HL-60 (cell line): ENCODE measurements at places on chromosomes 1 and 21.
A peak's percentile ranks its signal among the peaks of the same experiment; 100 is the strongest.

DNA sequence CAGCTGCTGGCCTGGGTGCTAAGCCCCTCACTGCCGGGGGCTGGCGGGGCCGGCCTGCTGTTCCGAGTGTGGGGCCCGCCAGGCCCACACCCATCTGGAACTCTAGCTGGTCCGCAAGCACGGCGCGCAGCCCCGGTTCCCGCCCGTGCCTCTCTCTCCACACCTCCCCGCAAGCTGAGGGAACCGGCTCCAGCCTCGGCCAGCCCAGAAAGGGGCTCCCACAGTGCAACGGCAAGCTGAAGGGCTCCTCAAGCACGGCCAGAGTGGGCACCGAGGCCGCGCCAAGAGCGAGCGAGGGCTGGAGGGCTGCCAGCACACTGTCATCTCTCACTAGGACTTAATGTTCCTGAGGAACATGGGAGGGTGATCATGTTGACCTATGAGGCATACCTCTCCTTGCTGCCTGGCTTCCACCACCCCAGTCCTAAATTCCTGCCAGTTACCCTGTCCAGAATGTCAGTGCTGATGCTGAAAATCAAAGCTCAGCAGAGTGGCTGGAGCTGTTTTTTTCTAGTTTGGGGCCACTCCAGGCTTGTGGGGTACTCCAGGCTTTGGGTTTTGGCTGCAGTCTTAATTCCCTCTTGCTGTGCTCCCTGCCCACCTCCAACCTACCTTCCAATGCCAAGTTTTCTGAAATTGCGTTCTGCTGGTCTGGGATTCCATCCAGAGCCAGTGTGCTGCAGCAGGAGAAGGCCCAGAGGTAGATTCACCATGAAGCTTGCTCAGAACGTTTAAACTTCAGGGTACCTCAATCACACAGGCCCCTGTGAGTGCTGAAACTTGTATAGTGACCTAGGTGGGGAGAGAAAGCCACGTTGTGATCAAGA, 44.2 kb upstream of the LPGAT1 start:
- DNase-seq, result no peak

GRCh38 chr1:108862017-108862610, 5.2 kb upstream of the AKNAD1 start:
- DNase-seq, result no peak

DNA sequence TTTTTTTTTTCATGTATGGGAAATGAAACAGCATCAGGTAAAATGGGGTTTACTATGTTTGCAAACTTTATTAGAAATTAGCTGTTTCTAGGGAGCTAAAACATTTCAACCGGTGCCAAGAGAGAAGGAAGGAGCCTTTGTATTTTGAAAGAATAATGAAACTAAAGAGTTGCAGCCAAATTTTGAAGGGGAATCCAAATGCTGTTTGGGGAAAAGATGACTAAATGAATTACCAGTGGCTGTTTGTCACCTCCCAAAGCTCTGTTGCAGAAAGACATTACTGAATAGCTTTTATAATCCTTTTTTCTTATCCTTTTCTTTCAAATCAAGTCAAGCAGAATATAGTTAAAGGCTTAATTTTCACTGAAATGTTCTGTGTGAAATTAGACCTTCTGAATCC, 591.3 kb upstream of the ADGRL2 start:
- no peak for DNase-seq

DNA sequence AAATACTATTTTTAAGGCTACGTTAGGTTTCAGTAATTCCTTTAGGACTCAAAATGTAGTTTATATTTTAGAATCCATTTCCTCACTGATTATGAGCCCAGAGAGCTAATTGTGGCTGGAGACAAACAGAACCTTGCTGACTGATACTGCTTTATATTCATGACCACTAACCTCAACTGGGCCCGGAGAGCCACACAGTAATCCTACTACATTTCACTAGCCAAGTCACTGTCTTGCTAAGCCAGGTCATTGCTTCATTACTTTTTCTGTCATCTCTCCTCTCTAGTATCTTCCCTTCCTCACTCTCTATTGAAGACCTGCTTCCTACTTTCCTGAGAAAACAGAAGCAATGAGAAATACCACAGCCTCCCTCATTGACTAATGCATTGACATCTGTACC, 24.7 kb downstream of the IL23R start:
- no peak for DNase-seq

DNA sequence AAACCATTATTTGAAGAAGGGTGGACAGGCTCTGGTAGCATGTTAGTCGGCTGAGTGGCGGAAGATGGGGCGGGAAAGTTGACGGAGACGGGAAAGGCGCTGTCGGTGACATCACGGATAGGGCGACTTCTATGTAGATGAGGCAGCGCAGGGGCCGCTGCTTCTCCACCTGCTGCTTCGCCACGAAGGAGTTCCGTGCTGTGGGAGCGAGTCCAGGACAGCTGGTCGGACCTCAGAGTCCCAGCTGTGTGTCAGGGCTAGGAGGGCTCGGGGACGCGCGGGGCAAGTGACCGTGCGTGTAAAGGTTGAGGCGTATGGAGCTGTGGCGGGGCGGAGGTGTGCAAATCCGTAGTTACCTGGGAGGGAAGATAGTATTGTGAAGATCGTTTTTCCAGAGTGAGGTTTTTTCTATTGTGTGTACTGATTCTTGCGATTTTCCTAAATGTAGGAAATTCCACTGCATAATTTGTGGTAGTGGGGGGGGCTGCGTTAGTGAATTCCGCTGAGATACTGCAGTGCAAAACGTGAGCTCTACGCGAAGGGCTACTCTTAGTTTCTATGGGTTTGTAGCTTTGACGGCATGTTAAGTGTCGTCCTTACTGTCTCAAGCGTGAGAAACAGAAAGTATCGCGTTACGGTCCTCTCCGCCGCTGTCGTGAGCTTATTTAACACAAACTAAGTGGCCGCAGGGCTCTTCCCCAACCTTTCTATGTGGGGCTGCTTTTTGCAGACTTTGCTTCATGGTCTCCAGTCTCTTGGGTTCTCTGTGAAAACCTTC, 111.2 kb upstream of the NBPF11 start:
- DNase-seq, result peak; percentile 41

DNA sequence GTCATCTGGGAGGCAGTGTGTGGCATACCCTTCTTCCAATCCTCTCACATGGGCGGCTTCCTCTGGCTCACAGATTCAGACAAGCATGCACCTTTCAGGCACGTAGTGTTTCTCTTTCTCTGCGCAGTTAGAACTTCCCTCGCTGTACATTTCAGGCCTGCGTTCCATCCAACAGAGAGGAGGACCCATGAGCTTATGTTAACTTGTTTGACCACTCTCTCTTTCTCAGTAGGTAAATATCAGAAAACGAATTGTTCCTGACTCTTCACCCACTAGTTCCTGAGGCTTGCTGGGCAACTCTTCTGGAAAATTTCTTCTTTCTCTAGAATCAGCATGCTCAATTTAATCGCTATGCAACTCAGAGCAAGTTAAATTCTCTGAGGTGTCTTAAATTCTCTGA, 85.5 kb downstream of the DDX20 start:
- no peak for DNase-seq

GRCh38 chr1:54671985-54672608, 30.5 kb downstream of the MROH7 start:
- DNase-seq, result peak; percentile 16

DNA sequence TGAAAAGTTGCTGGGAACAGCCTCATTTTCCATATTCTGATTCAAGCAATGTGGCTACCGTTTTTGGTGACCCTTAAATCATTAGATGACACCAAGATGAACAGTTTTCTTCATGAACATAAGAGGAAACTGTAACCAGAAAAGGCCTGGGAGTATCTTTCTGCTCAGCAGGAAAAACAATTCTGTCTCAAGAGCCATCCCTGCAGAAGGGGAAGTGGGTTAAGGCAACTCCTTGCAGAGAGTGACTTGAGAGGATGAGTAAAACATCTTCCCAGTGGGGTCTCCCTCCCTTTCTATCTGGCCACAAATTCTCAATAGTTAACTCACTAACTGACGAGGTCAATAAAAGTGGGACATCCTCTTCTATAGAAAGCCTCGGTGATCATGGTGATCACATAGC, 187.6 kb upstream of the NRIP1 start:
- DNase-seq, result peak; percentile 9

- DNase-seq, result no peak
Measured at GRCh38 chr1:150577557-150578271, 1.7 kb downstream of the MCL1 start.

- no peak for DNase-seq
Measured at GRCh38 chr1:156643778-156644092, 1.8 kb downstream of the BCAN start.

- DNase-seq, result no peak
Measured at GRCh38 chr1:2495546-2495945, 19.5 kb downstream of the PLCH2 start.

DNA sequence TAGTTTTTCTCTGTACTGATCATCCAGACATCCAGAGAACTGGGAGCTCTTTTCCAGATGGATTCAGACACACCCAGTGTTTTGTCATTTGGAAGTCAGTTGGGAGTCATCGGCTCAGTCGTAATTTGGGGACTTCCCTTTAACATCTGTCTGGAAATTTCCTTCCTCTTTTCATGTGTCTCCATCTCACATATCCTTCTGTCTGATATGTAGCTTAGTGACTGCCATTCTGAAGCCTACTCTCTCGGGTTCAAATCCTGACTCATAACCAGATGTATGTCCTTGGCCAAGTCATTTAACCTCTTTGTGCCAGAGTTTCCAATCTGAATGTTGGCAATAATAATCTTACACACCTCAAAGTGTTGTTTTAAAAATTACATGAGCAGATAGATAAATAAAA, 3.0 kb downstream of the MORC3 start:
- peak; percentile 33 for DNase-seq

DNA sequence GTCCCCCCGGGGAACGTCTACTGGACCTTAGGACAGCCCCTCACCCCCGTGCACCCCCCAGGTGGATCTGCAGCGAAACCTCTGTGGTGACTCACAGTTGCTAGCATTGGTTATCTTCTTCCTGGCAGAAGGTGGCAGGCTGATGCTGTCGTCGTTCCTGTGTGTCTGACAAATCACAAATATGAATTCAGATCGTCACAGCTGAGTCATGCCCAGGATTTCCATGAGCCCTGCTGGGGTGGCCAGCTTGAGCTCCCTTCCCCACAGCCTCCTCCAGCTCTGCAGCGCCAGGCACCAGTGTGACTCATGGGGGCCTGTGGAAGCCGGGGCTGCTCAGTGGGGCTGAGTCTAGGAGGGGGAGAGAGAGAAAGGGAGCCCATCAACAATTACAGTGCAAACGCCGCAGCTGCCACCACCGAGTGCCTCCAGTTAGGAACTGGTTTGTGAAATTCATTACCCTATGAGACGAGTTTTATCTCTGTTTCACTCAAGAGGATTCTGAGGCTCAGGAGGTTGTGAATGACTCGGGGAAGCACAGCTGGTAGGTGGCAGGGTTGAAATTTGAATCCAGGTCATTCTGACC, 197.9 kb downstream of the DYRK1A start:
- peak; percentile 43 for DNase-seq

GRCh38 chr21:25562660-25563059, 44.6 kb downstream of the MRPL39 start:
- DNase-seq, result no peak

DNA sequence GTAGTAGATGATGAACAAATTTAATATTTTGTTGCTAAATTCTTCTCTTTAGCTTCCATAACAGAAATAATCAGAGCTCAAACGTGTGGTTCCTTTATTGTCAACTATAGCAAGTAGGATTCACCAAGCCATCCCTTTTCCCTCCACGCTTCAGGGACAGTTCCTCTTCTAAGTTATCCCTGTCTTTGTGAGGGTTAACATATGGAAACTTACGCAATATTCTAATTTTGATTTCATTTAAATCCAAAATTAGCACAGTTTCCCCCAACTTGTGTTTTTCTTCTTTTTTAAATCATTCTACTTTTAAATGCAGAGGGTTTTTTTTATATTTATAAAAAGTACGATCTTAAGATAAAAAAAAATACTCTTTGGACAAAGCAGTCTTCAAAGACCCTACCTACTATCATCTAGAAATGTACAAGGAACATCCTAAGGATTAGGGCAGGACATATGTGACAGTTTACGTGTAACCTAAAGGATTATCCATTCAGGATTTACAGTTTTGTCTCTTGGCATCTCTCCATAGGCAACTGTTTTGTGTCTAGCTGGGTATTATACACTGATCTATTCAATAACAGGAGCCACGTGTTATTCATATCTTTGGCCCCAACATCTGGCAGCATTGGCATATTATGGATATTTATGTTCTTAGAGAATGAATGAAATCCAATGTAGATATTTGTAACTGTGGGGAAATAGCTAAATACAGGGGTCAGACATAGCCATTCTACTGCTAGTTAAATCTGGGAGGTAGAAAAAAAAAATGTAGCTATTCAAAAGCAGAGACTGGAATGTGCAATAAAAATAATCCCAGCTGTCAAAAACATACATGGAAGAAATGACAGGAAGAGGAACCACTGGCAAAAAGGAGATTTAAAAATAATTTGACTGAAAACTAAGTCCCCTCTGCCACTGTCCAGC, 272.9 kb downstream of the NEGR1 start:
- DNase-seq, result peak; percentile 13

GRCh38 chr1:74681449-74681848, 7.9 kb upstream of the ERICH3 start:
- no peak for DNase-seq

GRCh38 chr1:113692824-113693431, 66.4 kb downstream of the PHTF1 start:
- no peak for DNase-seq

DNA sequence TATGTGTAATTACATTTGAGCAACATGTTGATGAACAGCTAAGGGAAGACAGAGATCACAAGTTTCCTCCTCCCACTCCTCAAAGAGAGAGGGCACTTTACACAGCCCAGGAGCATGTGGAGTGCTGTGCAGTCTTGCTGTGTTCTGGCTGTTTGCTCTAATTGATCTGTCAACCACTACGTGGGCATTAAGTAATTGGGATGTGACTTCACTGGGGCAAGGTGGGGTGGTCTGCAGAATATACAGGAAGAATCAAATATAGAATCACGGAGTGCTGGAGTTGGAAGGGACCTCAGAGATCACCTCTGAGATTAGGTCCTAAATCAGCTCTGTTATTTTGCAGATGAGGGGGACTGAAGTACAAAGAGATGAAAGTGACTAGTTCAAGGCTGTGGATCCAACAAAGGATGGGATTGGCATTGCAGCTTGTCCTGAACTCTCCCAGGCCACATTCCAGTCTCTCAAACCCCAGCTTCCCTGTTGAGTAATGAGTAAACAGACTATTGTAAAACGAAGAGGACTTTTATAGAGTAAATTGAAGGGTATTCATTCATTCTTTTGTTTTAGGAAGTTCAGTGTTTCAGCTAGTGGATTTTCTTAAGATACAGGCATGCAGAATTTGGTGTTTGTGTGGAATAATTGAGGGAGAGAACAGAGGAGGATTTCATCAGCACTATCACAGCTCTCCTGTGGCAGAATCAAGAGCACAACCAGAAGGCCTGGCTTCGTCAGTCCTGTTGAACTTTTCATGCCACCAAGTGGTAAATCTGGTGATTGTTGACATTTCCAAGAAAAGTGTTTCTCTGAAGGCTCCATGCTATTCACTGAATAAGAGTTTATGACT, 22.4 kb downstream of the NOS1AP start:
- no peak for DNase-seq

GRCh38 chr1:86933562-86934377, 19.3 kb downstream of the HS2ST1 start:
- DNase-seq, result no peak
